ENCODE measurements at places on chromosomes 4 and X.

GRCh38 chr4:15906020-15906443 lies 32.5 kb downstream of the FGFBP1 start:
- no peak for DNase-seq

GRCh38 chr4:1246901-1247863 lies 1.7 kb downstream of the CTBP1 start:
- DNase-seq: no peak

GRCh38 chr4:171022824-171023230 lies 790.4 kb upstream of the GALNTL6 start:
- DNase-seq: no peak

GRCh38 chr4:141759796-141760425 lies 123.5 kb downstream of the IL15 start:
- no peak for DNase-seq

DNA sequence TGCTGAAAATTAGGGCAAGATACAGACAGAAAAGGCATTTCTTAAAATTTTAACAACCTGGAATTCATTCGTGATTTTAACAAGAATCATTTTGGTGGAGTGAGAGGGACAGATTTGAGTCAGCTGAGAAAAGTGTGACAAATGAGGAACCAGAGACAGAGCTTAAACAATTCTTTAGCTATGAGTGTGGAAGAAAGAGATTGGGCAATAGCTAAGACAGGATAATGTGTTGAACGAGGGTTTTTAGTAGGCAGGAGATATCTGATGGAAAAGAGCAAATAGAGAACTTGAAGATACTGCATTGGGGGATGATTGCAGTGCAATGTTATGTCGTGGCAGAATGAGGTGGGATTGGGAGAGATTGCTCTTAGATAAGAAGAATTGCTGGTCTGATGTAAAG lies 164.2 kb upstream of the SPRY1 start:
- no peak for DNase-seq

- DNase-seq: no peak
Measured at GRCh38 chr4:168656946-168657473, 160.2 kb downstream of the PALLD start.

Measured in NCI-H1092 (cell line).